Dorsolateral prefrontal cortex (tissue), 122 donors: ENCODE measurements at places on chromosomes 16 and 17.

GRCh38 chr16:7336742-7337141 is 4.1 kb downstream of the RBFOX1 start:
- DNase-seq, result no peak

GRCh38 chr17:55323518-55324295 is 58.9 kb downstream of the HLF start:
- no peak for DNase-seq

DNA sequence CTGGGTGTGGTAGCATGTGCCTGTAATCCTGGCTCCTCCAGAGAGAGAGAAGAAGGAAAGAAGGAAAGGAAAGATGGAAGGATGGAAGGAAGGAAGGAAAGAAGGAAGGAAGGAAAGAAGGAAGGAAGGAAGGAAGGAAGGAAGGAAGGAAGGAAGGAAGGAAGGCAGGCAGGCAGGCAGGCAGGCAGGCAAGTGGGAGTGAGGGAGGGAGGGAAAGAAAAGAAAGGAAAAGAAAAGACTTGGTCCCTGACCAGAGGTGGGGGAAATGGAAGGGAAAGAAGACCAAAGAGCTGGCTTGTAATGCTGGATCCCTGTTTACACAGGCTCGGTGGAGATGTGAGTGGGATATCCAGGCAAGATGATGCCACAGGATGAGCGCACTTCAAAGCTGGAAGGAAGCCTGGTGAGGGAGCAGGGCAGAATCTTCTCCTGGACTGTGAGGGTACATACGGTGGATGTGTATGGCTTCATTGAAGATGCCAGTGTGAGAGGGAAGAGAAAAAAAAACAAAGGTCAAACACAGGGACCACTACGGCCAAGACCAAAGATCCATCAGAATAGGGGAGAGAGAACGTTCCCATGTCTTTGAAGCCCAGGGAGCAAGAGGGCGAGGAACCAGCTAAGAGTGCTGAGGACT is 2.1 kb downstream of the CES1 start:
- DNase-seq, result no peak

DNA sequence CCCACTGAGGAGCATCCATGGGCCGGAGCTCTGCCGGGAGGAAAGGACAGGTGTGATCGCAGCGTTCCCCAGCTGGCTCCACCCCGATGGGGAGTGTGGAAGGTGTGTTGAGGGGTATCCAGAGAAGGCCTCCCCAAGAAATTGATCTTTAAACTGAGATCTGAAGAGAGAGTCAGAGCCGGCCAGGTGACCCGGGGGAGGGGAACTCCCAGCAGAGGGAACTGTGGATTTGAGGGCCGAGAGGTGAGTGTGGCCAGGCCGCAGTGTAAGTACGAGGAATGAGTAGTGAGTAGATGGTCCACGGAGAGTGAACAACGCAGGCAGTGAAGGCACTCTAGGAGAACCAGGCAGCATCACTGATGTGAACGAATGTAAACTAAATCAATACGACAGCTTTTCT is 80.2 kb downstream of the RPTOR start:
- no peak for DNase-seq

DNA sequence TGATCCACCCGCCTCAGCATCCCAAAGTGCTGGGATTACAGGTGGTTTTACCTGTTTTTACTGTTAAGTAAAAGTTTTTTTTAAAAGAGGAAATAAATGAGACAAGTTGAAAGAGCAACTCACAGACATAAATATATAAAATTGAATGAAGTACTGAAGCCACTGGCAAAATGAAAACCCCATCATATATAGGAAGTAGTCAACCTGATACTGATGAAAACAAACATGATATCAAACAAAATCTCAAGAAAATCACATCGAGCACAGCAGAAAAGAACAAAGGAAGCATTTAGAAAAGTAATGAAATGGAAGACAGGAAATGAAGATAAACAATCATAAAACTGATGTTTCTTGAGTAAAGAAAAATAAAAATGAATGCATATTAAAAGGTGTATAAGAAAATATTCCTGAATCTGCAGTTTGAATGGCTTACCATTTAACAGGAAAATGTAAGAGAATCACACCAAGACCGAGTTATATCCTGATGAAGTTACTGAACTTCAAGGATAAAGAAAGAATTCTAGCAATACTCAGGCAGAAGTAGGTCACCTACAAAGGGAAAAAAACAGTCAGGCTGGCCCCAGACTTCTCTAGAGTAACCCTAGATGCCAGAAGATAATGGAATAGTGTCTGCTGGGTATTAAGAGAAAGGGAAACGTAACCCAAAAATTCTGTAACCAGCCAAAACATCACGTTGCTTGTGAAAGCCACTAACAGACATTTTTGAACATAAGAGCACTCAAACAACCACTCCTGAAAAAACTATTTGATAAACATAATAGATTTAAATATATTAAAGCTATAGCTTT is 31.5 kb downstream of the UBE2G1 start:
- no peak for DNase-seq
